ENCODE measurements at places on chromosomes 12 and 14.

- no peak for DNase-seq
Observed at GRCh38 chr14:98175436-98175835, 1096.6 kb downstream of the BCL11B start.

GRCh38 chr12:46303039-46303666, 34.3 kb upstream of the SLC38A1 start:
- DNase-seq: peak; percentile 36

DNA sequence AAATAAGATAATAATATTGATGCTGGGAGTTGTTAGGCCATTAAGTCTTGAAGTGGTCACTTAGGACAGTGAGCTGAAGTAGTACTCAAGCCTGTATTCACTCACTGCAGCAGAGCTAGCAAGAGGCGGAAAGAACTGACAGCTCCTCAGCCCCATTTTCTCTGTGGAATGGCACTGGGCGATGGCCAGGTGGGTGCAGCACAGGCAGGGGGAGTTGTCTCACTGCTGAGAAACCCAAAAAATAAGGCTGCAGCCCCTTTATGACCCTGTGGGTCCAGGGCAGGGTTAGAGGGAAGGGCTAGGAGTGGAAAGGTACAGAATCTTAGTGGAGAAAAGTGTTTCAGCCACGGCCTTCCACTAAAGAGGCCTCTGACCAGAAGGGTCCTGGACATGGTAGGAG, 35.5 kb downstream of the PDZRN4 start:
- DNase-seq: no peak

- no peak for DNase-seq
Observed at GRCh38 chr14:79567306-79567705, 644.0 kb downstream of the DIO2 start.

DNA sequence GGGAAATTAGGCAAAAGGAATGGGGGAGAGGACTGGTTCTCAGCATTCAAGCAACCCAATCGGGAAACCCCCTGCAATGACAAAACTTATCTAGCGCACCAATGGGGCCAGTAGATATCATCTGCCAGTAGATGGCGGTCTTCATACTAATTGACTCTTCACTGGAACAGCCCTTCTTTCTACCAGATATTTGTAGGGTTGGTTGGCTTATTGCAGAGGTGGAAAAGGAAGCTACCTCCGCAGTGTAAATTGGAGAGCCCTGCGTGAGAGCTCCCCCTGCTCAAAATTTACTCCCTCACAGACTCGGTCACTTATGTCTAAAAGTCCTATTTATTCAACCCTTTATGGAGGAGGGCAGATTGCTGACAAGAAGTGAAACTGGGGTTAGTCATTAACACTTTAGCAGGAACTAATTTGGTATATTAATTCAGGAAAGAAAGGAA, 166.1 kb upstream of the CCND2 start:
- DNase-seq: peak; percentile 50

DNA sequence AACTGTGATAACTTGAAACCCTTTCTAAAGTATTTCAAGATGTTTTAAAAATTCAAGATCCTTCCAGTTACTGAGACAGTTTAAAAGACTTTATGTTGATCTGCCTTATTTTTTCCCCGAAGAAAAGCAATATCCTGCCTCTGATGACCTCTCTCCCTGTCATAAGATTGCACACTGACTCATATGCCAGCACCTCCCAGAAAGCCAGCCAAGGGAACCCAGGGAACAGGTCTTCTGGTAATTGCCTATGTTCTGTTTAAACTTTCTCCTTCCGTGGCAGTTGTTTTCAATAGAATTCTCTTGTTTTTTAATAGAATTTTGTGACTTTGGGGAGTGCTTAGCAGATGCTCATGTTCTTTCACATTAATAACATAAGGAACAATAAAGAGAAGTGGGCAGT, 300.2 kb upstream of the PRKD1 start:
- no peak for DNase-seq

GRCh38 chr12:2686280-2686646, 108.5 kb upstream of the FKBP4 start:
- DNase-seq: no peak

DNA sequence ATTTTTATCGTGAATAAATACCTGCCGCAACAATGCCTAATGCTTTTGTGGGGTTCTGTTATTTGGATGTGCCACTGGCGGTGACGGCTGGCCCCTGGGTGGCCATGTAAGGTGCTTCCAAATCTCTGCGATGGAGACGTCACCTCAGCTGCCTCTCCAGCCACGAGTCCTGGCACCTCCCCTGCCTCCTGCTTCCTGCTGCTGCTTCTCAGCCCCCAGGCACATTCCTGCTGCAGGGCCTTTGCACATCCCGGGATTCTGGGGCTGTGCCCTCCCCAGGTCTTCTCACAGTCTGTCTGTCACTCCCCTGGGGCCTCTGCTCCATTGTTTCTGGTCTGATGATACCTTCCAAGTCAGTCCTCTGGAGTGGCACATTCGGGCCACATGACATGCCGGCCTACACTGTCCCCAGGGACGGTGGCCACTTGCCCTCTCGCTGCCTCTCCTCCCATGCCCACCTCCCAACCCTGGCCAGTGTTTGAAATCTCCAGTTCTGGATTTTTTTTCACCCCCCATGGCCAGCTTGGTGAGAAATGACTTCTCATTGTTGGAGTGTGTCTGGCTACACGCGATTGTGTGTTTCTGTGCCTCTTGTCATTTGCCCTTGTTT, 151.8 kb downstream of the KIF26A start:
- no peak for DNase-seq

GRCh38 chr12:115324949-115325593, 641.1 kb upstream of the TBX3 start:
- no peak for DNase-seq

GRCh38 chr14:89922031-89922907, 32.3 kb downstream of the EFCAB11 start:
- no peak for DNase-seq

- DNase-seq: no peak
Observed at GRCh38 chr14:61119006-61119405, 138.0 kb downstream of the SLC38A6 start.

DNA sequence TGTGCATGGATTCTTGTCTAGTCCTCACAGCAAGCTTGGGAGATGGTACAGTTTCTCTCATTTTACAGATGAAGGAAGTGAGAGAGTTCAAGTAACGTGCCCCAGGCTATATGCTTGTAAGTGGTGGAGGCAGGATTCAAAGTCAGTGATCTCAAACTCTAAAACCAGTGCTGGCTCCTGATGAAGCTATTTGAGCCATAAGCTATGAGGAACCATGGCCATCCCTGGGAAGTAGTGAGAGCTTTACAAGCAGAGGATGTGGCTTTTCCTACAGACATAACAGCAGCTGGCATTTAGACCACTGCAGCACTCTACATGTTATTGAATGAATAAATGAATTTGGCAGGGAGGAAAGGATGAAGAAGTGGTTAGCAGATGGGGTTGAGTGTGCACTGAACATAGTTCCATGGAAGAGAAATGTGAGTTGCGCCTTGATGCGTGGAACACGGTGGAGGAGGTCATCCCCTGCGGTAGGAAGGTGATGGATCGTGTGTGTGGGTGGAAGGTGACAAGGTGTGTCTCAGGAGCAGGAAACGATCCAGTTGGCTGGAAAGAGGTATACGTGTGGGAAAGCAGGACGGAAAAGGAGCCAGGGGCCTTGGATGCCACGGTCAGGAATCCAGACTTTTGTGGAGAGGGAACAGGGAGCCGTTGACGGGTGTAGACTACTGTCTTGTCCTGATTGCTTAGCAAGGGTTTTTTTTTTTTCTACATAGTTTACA, 65.2 kb downstream of the RFX4 start:
- no peak for DNase-seq

DNA sequence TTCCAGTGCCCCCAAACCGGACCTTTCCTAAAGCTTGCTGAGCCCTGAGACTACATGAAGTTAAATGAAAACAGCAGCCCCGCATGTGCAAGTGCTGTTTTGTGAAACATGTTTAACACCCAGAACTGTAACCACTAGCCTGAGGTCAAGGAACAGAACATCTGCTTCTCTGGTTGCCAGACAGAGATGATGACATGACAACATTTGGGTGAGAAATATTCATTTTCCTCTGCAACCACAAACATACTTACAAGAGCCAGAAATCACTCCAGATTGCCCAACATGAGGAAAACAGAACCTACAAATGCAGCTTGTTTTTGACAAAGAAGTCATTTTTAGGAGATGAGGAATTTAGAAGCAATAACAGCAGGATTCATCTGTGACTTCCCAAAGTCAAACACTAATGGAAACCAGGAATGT, 110.4 kb downstream of the BCAT1 start:
- DNase-seq: no peak

DNA sequence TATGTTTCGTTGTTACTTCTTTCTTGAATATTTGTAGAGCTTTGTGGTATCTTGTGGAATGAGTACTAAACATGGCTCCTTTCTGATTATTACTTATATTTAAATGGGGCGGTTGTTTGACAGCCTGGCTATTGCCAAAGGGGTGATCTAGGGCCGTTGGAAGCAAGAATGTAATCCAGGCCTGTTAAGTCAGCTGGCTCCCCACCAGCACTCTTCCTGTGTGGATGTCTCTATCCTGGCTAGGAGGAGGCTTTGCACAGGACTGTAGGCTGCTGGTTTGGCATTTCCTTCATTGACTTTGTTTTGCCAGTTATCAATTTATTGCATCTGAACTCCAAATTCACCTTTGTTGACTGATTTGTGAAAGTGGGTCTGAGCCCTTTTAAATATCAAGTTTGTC, 5.6 kb downstream of the FAM234B start:
- peak; percentile 15 for DNase-seq

DNA sequence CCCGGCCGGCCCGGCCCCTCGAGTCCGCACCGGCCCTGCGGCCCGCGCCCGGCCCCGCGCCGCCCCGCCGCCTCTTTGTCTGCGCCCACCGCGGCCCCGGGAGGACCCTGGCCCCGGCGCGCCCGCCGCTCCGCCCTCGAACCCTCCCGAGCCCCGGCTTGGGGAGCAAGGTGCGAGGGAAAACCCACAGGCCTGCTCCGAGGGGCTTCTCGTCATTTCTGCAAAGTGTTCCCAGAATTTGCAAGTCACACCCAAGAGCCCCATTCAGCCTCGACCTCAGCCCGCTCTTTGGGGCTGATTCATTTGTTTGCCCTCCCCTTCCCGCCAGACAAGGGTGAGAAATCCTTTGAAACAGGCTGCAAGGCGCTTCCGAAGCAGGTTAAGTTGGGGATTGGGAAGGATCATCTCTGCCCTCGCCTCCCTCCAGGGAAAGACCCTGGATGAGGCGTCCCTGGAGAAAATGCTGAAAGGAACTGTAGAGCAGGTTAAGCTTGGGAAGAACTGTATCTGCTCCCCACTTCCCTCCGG, 325 bp upstream of the CLIP1 start:
- DNase-seq: peak; percentile 23

- DNase-seq: no peak
Observed at GRCh38 chr14:79658221-79658620, 553.1 kb downstream of the DIO2 start.
